ENCODE measurements at places on chromosomes 1 and 21.

DNA sequence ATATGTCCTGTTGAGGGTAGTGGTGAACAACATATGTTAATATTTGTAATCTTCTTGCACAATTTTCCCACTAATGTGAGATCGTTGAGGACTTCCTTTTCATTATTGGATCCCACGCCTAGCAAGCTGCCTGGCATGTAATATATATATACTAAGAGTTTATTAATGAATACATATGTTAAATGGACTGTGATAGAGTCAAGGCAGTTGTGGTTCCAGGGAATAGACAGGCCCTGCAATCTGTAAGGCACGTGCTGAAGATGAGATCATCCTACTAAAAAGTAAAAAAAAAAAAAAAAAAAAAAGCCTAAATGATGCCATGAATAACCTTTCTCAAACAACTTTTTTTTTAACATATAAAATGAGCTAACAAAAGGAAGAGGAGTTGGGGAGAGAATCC is 28.9 kb downstream of the PLPPR5 start:
- DNase-seq: no peak

- no peak for DNase-seq
These were observed 131.2 kb downstream of the TGFB2 start for GRCh38 chr1:218476385-218476784.

- DNase-seq: no peak
These were observed 134.7 kb downstream of the PTPRC start for GRCh38 chr1:198773523-198773922.

DNA sequence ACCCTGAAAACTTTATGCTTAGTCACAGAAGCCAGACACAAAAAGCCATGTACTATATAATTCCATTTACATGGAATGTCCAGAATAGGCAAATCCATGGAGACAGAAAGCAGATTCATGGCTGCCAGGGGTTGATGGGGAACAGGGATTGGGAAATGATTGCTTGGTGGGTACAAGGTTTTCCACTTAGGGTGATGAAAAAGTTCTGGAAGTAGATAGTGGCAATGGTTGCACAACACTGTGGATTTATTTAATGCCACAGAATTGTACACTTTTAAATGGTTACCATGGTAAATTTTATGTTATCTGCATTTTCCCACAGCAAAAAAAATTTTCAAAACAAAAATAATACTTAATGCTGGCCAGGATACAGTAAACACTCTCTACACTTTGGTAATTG is 40.6 kb downstream of the ENAH start:
- no peak for DNase-seq

GRCh38 chr21:24097181-24097580 is 1510.1 kb downstream of the MRPL39 start:
- DNase-seq: no peak

DNA sequence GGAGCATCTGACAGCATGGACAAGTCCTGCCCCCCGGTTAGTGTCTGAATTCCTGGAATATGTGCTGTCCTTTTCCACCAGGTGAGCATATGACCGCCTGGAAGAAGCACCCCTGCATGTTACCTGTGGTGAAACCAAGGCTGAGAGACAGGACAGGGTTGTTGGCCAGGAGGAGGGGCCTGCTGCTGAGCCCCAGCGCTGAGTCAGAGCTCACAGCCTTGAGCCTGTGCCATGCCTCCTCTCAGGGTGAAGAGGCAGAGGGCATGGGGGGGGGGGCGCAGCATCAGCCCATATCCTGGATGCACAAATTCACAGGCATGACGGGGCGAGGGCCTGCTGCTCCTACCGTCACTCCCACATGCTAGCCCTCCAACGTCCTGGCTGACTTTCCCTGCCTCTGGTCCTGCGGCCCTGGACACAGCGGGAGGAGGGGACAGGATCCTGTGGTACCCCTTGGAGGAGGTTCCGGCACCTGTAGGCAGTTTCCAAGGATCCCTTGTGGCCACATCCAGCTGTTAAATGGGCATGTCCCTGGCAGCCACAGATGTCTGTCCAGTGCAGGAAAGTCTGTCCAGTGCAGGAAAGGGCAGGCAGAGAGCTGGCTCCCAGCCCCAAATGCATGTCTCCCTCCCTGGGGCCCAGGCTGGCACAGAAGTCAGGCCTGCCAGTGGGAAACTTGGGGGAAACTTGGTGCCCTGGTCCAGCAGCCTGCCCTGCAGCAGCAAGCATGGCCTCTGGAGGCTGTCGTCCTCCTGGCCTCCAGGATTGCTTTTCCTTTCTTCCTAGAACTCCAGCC is 23.9 kb downstream of the TTC34 start:
- peak; percentile 40 for DNase-seq

DNA sequence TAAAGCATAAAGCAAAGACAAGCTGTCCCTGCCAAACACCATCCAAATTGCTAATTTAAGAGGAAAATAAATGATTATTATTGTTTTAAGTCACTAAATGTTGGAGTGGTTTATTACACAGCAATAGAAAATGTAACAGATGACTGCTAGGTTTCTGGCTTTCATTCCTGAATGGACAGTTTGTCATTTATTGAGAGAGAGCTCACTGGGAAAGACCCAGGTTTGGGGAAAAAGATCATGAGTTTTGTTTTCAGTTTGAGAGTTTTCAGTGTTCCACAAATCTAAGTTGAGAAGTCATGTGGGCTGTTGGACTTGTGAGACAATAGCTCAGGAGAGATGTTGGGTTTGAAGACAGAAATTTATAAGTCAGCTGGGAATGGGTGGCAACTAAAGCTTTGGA is 5.4 kb downstream of the GPA33 start:
- no peak for DNase-seq

GRCh38 chr1:212108187-212108586 is 72.6 kb downstream of the DTL start:
- DNase-seq: no peak

GRCh38 chr1:60516996-60517395 is 443.4 kb upstream of the C1orf87 start:
- no peak for DNase-seq

DNA sequence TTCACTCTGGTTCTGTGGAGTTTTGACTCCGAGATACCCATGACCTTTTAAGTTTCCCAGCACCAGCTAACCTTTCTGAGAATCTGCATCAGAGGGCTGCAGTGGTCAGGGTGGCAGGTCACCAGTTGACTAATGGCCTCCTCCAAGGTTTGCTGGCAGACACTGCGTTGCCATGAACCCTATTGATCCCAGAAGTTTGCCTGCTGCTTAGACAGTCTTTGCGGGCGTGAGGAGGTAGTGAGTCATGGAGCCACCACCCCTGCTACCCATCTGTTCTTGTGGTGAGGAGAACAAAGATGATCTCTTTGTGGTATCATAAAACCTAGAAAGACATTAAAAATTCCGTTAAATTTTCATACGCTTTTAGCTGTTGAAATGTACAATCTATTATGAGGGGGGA is 180.4 kb downstream of the FGGY start:
- no peak for DNase-seq

DNA sequence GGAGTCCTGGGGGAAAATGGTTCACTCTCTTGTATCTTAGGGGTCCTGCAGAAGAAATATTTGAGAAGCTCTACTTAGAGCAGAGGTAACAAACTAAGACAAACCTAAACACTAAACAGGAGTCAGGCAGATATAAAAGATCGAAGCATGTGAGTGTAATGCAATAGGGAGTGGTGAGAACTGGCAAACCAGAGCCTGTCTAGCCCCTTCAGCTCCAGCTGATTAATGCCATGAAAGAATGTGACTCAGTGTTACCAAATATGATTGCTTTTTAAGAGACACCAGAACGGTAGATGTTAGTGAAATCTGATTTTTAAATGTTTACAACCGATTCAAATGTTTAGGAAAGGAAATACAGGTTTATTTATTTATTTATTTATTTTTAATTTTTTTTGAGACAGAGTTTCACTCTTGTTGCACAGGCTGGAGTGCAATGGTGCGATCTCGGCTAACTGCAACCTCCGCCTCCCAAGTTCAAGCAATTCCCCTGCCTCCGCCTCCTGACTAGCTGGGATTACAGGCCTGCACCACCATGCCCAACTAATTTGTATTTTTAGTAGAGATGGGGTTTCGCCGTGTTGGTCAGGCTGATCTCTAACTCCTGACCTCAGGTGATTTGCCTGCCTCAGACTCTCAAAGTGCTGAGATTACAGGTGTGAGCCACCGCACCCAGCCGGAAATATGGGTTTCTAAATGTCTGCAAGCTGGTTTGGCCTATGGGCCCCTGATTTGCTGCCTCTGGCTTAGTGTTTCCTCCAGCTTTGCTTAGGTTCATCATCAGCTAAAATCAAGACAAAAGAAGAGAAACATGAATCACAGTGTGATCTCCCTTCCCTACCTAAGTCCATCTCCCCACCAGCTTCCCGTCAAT is 12.2 kb downstream of the TXNIP start:
- no peak for DNase-seq

DNA sequence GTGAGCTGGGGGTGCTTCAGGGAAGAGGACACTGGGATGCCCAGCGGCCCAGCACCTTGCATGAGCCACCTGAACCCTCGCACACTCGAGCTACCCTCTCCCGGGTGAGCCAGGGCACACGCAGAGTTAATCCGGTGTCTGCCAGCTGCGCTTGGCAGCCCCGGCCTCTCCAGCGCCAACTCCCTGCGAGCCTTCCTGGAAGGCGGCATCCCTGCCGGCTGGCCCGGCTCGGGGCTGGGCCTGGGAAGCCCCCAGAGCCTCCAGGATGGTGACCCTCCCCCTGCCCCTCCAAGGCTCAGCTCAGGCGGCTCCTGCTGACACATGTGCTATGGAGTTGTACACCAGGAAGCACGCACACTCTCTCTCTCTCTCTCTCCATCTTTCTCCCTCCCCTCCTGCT is 48.7 kb downstream of the RAP1GAP start:
- DNase-seq: peak; percentile 82

DNA sequence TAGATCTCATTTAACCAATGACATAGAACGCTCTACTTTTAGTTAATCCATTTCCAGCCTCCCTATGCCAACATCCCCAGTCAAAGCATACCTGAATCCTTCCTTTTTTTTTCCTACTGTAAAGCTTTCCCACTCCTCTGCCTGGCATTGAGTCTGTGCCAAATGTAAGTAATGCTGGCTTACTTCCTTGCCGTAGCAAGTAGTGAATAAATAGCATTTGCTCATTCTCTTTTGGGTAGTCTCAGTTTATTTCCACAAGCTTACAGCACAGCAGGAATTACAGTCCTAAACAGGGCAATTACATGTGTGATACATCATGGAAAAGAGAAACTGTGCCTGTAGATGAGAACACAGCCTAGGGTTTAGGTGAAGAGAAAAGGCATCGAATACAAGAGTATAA is 352.6 kb upstream of the NEGR1 start:
- no peak for DNase-seq

GRCh38 chr1:222557148-222557547 is 9.2 kb upstream of the HHIPL2 start:
- DNase-seq: no peak

GRCh38 chr1:193322211-193322610 is 135.8 kb upstream of the B3GALT2 start:
- no peak for DNase-seq

- no peak for DNase-seq
These were observed 847.8 kb downstream of the MRPL39 start for GRCh38 chr21:24759348-24760075.

GRCh38 chr1:218304281-218305039 is 19.4 kb downstream of the RRP15 start:
- DNase-seq: peak; percentile 87

DNA sequence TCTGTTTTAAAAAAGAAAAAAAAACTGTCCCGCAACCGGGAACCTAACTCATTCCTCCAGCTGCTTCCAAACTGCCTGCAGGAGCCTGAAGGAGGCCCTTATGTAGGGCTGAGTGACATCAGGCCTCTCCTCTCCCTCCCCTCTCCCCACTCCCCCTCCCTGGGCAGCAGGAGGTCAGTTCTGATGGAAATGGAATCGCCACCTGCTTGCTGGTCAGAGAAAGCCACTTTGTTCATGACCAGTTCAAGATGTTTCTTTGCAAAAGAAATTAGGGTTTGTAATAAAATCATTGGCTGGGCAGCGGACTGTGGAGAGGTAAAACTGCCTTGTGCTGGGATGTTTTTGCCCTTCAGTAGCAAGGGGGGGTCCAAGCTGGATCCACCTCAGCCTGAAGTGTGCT is at the start of gene MAP1LC3C:
Gene MAP1LC3C, minus strand, starts transcription at position 73 of the 400 bp plus-strand sequence. CDS start 90 bp downstream, outside the sequence.
- no peak for DNase-seq

- no peak for DNase-seq
These were observed 6.3 kb downstream of the KIF17 start for GRCh38 chr1:20711285-20712214.

DNA sequence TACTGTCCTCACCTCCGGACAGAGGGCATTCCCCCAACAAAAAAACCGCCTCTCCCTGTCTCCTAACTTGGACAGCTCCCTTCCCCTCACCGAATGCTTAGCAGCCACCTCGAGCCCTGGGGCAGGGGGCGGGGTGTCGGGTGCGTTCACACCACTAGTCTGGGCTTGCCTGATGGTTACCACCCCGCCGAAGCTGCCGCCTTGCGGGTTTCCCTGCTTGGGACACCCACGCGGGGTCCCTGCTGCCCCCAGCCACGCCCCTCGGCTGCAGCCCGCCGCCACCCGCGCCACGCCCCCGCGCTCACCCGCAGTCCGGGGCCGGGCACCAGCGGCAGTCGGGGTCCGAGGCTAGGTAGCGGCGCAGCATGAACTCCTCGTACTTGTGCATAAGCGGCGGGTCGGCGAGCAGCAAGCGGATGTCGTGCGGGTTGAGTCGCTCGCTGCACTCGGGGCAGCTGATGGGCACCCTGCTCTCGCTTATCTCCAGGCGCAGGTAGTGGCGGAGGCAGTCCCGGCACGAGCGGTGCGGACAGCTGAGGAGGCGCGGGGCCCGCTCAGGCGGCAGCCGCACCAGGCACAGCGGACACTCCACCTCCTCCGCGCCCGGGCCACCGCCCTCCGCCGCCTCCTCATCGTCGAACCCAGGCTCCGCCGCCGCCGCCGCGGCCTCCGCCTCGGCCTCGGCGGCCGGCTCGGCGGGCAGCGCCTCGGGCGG is 706 bp downstream of the RNF19B start:
- no peak for DNase-seq

GRCh38 chr1:79375352-79375751 is 368.8 kb upstream of the ADGRL4 start:
- DNase-seq: no peak

DNA sequence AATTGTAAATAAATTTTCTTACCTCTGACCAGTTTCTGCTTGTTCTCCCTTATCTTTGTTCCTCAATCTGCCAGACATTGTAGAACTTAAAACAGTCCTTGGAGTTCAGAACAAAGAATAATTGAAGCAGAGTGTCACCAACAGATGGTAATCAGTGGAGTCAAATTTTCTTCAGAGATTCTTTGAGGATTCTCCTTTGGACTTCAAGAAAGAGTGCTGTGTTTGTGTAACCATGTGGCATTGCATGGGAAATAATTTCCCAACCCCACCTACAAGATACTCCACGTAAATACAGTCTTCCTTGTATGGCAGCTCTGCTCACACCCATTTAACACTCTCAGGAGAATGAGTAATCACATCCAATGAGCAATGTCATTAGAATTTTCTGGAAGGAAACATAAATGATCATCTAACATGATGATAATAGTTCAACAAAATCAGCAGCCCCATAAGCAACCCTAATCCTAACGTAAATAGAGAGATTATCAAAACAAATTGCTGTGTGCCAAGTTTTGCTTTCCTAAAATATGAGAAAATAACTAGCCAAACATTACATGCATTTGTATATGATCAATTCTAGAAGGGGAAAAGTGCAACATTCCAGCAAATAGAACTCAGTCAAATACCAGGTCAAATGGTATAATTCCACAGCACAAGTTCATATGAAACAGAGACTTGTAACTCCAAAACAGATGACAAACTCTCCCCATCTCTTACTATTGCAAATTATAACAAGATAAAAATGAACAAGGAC is 6.9 kb upstream of the DENND1B start:
- DNase-seq: no peak
